ENCODE measurements at places on chromosomes 11 and 22. TPM values are rescaled to one million over a fixed set of nuclear protein-coding genes. Genes with fewer than 3 reads are reported as not detected.

Gene SUSD2
- total RNA-seq: 1.3 TPM

Gene TRIM48
- not detected for total RNA-seq

Gene TYR
- total RNA-seq: not detected

DNA sequence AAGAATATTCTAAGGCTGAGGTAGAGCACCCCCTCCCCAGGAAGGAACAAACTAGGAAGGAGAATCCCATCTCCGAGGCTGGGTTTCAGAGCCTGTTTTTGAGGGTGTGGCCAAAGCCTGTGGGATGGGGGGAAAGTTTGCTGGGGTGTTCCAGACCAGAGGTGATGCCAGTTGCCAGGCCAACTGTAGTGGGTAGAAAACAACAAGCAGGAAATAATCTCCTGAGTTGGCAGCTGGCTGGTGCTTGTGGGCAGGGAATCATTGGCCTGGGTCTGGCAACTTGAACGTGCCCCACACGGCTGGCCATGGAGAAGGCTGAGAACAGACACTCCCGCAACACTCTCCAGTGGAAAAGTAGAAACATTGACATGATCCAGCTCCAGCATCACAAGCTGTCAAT, 385.6 kb downstream of the ETS1 start:
- H3K36me3 ChIP-seq: no peaks in the 10 kb centered on the region
- no peaks in the 10 kb centered on the region for H3K27me3 ChIP-seq
- no peak for DNase-seq

DNA sequence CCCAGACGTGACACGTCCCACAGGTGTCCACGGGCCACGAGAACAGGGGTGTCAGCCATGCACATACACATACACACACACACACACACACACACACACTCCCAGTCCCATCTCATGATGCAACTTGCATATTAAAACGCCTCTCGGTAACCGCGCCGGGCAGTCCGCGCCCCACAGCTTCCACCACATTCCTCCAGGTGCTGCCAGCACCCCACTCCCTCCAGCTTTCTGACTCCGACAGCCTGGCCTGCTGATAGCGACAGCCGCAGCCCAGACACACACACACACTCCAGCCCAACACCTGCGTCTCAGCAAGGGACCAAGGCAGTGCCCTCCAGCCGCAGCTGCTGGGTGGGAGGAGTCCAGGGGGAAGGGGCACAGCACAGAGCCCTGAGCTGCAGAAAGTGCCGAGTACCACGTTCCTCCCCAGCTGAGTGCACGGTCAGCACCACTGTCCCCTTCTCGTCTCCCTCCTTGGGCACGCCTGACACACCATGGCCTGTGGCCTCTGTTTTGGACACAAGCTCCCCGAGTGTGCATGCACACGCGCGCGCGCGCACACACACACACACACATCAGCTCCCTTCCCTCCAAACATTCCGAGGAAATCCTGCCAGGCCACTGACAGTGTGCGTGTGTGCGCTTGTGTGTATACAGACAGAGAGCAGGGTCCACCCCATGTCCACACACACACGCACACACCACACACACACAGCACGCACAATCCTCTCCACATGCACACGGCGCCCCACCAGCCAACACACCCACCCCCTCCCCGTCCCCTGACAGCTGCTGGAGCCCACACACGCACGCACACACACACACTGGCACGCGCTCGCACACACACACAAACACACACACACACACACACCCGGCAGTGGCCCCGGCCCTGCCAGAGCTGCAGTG, 1.2 kb downstream of the ELFN2 start:
- peaks cover 64% of the 10 kb centered on the region for H3K27me3 ChIP-seq
- DNase-seq: no peak
- H3K4me1 ChIP-seq: no peaks in the 10 kb centered on the region
- no peak overlapping the region for H3K27ac ChIP-seq

GRCh38 chr22:36856792-36857135, 4.0 kb upstream of the NCF4 start:
- no peaks in the 10 kb centered on the region for H3K27me3 ChIP-seq
- no peak overlapping the region for H3K4me3 ChIP-seq
- H3K27ac ChIP-seq: no peak overlapping the region

GRCh38 chr22:27726331-27726685, 75.2 kb downstream of the MN1 start:
- peak overlapping the region; percentile 0 for H3K27ac ChIP-seq
- no peak for DNase-seq
- no peak overlapping the region for H3K4me3 ChIP-seq
- H3K27me3 ChIP-seq: no peaks in the 10 kb centered on the region

DNA sequence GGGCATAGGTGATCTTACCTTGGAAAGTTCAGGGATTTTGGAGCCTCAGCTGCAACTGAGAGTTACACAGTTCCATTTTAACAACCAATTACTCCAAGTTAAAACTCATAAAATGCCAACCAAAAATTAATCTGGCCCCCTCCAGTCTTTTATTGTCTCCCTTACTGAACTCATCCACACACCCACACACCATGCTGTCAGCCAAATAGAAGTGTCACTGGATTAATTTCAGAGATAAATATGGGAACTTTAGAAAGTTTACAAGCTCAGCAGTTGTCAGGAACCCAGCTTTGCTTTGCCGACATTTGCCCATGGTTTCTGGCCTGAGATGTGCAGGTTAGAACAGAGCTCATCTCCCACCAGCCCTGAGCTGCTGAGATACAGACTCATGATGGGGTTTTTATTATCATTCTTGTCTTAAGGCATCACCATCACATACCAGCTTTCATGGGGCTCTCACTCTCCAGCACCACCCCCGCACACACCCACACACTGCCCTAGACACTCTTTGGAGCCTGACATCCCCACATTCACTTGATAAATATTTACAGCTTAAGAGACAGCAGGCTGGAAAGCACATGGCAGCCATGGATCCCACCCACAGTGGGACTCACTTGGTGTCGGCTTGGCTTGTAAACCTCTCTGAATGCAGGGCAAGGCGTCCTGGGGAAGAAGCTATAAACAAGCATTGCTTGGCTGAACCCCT, 23.7 kb upstream of the CTR9 start:
- no peak for DNase-seq
- H3K27ac ChIP-seq: no peak overlapping the region
- no peaks in the 10 kb centered on the region for H3K36me3 ChIP-seq
- H3K4me3 ChIP-seq: no peak overlapping the region

DNA sequence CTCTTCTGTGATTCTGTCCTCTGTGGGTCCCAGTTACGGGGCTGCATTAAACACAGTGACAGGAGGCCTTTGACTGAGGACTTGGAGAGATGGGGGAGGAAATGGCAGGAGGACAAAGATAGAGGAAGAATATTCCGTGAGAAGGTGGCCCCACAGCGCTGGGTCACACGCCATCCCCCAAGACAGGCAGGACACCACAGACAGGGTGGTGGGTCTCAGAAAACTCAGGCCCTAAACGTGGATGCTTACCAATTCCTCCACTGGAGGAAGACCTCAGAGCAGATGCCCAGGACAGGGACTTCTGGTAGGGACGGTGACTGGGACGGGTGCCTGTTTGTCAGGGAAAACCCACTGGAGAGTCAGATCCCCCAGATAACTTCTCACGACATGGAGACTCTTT, 34.0 kb downstream of the IGLL5 start:
- DNase-seq: no peak
- no peak overlapping the region for H3K27ac ChIP-seq
- H3K4me1 ChIP-seq: no peaks in the 10 kb centered on the region

GRCh38 chr11:76291576-76292526, 85.5 kb upstream of the WNT11 start:
- H3K4me3 ChIP-seq: no peak overlapping the region
- no peak for DNase-seq
- no peaks in the 10 kb centered on the region for H3K36me3 ChIP-seq
- H3K4me1 ChIP-seq: no peaks in the 10 kb centered on the region

- peaks cover 10% of the 10 kb centered on the region for H3K4me1 ChIP-seq
- H3K4me3 ChIP-seq: peak overlapping the region; percentile 41
- H3K27me3 ChIP-seq: peaks cover 21% of the 10 kb centered on the region
- H3K36me3 ChIP-seq: no peaks in the 10 kb centered on the region
- H3K27ac ChIP-seq: no peak overlapping the region
These were observed 144.6 kb downstream of the NECTIN1 start for GRCh38 chr11:119584193-119585042.

DNA sequence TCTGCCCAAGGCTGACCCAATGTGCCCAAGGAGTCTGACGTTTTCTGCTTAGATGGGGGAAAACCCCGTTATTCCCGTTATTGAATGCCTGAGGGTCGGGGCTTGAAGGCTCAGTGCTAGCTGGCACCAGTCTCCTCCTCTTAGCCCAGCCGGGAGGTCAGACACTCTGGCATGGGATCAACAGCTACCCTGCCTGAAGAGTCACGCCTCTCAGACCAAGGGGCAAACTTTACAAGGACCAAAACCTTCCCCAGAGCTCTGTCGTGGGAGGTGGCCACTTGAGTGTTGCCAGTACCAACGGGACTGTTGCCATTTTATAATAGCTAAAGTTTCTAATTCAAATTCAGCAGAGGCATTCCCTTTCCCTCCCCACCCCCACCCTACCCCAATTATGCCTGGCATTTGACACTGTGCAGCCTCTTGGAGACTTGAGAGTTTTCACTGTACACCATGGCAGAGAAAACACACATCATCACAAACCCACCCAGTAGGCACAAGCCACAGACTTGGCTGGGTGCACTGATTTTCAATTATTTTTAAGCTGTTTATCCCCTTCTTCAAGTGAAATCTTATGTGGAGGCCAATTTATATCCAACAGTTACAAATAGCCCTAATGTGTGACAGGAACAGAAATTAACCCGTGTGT, 137.5 kb upstream of the SYT13 start:
- H3K27me3 ChIP-seq: no peaks in the 10 kb centered on the region
- no peak overlapping the region for H3K27ac ChIP-seq
- no peaks in the 10 kb centered on the region for H3K36me3 ChIP-seq
- DNase-seq: no peak

DNA sequence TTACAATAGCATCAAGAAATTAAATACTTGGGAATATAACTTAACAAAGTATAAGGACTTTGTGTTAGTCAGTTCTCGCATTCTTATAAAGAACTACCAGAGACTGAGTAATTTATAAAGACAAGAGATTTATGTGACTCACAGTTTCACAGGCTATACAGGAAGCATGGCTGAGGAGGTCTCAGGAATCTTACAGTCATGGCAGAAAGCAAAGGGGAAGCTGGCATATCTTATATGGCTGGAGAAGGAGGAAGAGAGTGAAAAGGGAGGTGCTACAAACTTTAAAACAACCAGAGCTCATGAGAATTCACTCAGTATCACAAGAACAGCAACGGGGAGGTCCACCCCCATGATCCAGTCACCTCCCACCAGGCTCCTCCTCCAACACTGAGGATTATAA, 32.0 kb upstream of the CCDC134 start:
- DNase-seq: no peak
- no peaks in the 10 kb centered on the region for H3K27me3 ChIP-seq
- H3K4me3 ChIP-seq: no peak overlapping the region
- H3K36me3 ChIP-seq: no peaks in the 10 kb centered on the region

GRCh38 chr11:85359859-85360258, 267.3 kb downstream of the DLG2 start:
- no peak overlapping the region for H3K4me3 ChIP-seq
- no peak for DNase-seq
- H3K36me3 ChIP-seq: no peaks in the 10 kb centered on the region
- H3K4me1 ChIP-seq: no peaks in the 10 kb centered on the region
- no peaks in the 10 kb centered on the region for H3K27me3 ChIP-seq

Measured in gastrocnemius medialis (tissue), 4 donors.